Tibial nerve (tissue), 4 donors: ENCODE measurements at places on chromosomes 12 and 14.

GRCh38 chr14:89810101-89810500 lies 144.4 kb downstream of the EFCAB11 start:
- DNase-seq: no peak

GRCh38 chr12:49825971-49826421 lies 2.2 kb downstream of the NCKAP5L start:
- no peak for DNase-seq

DNA sequence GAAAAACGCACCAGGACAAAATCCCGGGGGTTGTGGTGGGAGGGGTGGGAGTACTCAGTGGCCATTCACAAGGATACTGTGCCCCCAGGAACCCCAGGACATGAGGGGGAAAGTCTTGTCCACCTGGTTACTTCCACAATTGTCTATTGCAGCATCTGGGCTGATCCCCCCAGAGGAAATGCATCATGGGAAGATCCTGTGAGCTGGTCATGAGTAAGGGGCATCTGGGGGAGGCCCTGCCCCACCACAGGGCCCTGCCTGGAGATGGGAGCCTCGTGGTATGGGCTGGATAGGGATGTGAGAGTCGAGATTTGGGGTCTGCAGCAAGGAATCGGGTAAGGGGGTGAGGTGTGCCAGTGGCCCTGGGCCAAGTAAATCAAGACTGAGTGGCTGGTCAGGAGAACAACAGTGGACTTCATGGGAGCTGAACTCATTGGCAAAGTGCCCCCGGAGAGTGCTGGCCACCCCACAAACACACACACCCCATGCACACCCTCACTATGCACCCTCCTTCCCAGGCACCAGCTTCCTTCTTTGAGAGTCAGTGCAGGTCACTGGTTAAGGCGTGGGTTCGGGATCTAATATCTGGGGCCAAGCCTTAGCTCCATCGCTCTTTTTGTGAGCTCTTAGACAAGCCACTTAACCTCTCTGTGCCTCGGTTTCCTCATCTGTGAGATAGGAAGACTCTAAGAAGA lies 3.0 kb upstream of the SERPINA1 start:
- DNase-seq: no peak

GRCh38 chr12:14589169-14590004 lies 21.7 kb upstream of the PLBD1 start:
- DNase-seq: no peak

DNA sequence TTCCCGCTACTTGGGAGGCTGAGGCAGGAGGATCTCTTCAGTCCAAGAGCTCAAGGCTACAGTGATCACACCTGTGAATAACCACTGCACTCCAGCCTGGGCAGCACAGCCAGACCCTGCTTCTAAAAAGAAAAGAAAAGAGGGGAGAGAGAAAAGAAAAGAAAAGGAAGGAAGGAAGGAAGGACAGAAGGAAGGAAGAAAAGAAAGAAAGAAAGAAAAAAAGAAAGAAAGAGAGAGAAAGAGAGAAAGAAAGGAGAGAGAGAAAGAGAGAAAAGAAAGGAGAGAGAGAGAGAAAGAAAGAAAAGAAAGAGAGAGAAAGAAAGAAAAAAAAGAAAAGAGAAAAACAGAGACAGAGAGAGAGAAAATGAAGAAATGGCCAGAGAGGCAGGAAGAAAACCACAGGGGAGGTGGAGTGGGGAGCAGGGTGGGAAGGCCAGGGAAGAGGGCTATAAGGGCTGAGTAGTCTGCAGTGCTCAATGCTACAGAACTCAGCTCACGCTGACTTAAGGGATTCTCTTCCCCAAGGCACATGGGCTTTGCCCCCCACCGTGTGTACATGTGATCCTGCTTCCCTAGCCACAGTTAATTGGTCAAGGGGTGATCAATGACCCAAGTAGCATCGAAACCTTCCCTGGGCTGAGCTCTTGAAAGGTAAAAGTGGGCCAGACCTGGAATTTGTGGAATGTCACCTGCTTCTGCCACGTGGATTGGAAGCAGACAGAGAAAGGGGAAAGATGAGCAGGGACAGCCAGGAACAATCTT lies 90.4 kb upstream of the TMCC3 start:
- DNase-seq: no peak

- no peak for DNase-seq
Observed at GRCh38 chr14:68772761-68773381, 20.0 kb downstream of the ZFP36L1 start.

DNA sequence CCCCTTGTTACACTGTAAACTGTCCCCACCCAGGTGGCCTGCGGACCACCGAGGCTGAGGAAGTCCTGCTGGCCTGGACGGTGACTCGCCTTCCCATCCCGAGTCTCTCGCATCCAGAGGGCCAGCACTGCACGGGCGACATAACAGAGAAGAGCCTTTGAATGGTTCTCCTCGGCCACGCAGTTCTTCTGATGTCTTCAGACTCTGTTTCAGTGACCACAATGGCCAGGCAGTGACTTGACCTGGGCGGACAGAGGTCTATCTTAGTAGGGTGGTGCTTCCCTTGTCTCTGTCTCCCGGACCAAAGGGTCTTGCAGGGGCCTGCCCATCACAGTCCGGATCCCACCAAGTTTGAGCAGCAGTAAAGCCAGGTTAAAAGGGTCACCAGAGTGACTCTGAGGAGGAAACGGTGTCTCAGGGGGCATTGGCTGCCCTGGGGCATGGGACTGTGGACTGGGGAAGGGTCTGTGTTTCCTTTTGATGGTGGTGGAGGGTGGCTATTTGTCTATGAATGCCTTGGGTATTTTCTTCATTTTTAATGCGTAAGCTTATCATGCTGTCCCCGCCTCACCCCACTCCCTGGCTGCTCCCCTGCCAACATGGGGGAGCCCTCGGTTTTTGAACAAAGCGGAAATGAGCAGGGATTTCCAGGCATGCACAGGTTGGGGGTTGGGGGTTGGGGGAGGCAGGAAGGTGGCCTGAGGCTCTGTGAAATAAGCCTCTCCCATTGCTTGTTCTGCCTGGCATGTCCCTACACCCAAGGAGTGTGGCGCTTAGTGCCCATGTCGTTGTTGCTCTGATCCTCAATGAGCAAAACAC lies 10.3 kb downstream of the KRT85 start:
- no peak for DNase-seq

GRCh38 chr14:100871234-100872186 lies 32.0 kb downstream of the RTL1 start:
- no peak for DNase-seq

DNA sequence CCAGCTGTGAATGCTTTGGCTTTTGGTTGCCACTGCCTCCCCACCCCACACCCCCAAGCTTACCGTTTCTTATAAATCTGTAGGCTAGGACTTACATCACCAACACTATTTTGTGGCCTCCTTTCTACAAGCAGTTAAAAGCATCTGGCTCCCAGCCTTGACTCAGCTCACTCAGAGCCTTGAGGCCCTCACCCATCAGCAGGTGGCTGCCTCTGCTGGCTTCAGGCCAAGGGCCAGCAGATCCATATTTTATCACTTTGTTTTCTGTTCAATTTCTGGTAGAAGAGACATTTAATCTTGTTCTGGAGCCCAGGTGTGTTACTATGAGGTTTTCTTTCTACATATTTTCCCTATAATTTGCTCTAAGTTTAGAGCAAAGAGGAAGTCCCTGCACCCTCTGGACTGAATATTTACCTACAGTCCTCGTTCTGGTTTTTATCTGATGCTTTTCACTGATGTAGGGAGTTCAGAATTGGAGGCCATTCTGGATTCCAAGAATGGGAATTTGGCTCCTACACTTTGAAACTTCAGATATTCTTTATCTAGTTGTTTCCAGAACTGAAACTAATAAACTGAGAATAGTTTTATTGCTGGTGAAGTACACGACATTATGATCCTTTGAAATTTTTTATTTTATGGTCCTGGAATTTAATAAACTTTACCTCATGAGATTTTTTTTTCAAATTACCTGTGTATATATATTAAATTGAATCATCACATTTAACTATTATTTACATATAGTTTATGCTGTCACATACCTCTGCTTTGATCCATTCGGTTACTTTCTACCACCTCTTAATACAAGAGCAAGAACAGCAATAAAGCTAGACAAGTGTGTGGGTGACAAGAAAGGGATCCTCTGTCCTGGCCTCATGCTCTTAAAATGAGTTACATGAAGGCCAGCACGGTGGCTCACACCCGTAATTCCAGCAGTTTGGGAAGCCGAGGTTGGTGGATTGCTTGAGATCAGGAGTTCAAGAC lies 22.2 kb downstream of the PLBD1 start:
- no peak for DNase-seq

DNA sequence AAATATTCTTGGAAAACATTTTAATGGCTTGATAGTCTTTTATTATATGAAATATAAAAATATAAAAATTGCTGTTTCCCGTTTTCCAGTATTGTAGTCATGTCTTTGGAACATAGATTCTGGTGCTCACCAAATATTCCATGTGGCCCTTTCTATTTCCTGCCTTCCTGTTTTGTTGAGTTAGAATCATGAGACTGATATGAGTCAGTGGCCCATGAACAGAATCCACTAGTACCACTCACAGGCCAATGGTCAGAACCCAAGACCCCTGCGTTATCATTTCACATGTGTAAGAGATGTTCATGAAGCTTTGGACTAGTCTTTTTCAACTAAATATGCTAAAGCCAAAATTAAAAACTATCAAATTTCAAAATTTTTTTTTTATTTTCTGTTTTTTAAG lies 56.9 kb downstream of the BICD1 start:
- no peak for DNase-seq

- DNase-seq: no peak
Observed at GRCh38 chr12:52389313-52390207, 4.1 kb upstream of the KRT84 start.

DNA sequence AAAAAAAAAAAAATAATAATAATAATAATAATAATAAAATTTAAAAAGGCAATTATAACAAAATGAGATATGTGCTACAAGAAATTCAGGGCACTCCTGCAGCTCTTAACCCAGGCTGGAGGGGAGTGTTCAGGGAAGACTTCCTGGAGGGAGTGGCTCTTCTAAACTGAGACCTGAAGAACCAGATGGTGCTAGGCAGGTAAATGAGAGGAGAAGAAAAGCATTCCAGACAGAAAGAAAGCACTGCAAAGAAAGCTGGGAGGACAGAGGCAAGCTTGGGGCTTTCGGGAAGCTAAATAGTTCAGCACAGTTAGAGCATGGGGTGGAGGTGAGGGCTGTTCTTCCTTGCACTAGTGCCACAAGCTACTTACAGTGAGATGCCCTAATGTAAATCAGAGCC lies 9.9 kb upstream of the SRSF9 start:
- no peak for DNase-seq

- DNase-seq: no peak
Observed at GRCh38 chr12:26748741-26749431, 84.1 kb downstream of the ITPR2 start.

DNA sequence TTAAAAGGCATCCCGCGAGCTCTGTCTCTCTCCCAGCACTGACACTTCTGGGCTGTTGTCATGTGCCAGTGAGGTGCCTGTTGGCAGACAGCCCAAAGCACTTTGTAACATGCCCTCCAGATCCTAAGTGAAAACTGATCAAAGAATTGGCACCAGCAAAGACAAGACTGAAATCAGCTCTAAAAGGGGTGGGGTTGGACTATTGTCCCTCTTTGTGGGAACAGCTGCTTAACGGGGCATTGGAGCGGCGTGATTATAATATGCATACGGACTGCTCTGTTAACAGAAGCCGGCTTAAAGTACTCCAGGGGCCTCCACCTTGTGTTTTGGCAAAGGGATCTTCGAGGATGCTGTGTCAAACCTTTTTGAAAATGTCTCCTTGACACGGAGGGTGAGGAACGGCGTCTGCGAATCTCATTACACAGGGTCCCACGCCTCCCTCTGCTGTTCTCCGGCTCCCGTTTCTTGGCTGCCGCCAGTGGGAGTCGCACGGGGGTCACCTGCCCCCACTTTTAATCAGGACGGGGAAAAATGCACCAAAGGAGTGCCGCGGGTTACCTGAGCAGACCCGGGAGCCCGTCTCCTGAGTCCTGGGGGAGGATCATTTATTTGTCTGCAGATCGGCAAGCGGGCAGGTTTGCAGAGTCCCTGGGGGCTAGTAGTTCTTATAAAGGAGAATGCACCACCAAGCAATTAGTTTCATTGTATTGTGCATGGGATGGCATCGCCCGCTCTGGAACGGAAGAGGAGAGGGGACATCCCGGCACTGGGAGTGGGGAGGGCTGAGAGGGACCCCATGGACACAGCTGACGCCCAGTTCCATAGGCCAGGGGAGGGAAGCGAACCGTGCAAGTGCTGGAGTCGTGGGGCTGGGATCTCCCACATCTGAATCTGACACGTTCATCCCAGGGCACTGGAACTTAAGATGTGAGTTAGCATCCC lies 44.3 kb downstream of the SPRING1 start:
- no peak for DNase-seq

DNA sequence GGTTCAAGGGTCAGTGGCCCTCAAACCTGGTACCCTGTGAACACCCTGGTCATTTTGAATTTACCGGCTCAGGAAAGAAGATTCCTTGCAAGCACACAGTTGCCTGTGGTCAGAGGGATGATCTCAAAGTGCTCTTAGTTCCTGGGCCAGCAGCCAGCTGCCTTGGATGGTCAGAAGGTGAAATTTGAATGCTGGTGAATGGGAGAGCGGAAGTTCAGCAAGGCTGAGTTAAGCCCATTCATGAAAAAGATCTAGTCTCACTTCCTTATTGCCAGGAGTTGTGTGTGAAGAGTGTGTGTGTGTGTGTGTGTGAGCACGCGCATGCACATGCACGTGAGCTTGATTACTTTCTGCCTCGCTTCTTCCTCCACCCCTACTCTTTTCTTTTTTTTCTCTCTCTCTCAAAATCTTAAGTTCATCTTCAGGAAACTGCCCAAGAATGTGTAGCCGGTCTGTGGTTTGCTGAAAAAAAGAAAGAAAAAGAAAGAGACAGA lies 155.5 kb upstream of the CCND2 start:
- DNase-seq: peak; percentile 38

- peak; percentile 19 for DNase-seq
Observed at GRCh38 chr14:92945959-92946846, 23.3 kb downstream of the CHGA start.

GRCh38 chr14:68897559-68898155 lies 81.4 kb downstream of the ACTN1 start:
- no peak for DNase-seq

DNA sequence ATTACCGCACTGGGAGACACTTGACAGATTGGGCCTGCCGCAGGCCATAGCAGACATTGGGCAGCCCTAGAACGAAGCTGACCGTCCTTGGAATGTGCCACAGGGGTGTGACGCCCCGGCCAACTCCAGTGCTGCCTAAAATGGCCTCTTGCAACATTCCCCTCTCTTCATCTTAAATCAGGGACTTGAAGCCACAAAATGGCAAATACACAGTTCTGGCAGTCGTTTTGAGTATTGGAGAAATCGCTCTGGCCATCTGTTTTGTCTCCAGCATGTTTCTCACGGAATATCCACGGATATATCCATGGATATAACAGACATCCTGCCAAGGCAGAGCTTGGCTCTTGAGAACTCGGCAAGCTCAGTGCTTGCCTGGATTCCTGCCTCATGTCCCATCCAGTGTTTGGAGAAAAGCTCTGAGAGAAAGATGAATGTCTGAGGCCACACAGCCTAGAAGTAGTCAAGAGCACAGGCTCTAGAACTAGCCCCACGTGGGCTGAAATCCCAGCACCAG lies 158.4 kb downstream of the CHST11 start:
- no peak for DNase-seq

- DNase-seq: no peak
Observed at GRCh38 chr14:54220704-54221431, 175.9 kb upstream of the CDKN3 start.

GRCh38 chr12:95605087-95605486 lies 53.8 kb upstream of the USP44 start:
- no peak for DNase-seq
